NCI-H2107 (cell line): ENCODE measurements at places on chromosomes 6 and 20.

DNA sequence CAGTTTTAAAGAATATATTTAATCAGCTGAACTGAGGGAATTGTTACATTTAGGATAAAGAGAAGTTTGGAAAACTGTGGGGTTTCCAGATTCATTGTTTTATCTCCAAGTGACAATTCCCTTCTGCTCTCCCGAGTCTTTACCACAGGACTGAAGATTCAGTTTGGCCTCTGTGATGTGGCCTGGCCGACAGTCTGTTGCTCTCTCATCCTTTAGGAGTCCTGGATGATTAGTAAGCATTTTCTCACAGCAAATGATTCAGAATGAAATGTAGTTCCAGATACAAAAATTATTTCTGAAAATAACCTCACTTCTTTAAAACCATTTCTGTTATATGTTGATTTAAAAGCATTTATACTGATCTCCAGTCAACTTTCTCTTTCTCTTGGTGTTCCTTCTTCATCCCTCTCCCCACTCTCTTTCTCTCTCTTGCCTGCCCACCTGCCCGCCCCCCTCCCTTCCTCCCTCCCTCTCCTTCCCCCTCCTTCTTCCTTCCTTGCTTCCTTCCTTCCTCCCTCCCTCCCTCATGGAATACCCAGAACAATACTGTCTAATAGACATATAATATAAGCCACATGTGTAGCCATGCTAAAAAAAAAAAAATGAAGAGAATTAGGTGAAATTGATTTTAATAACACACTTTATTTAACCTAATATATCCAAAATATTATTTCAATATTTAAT is 254.9 kb downstream of the PRL start:
- DNase-seq = no peak

DNA sequence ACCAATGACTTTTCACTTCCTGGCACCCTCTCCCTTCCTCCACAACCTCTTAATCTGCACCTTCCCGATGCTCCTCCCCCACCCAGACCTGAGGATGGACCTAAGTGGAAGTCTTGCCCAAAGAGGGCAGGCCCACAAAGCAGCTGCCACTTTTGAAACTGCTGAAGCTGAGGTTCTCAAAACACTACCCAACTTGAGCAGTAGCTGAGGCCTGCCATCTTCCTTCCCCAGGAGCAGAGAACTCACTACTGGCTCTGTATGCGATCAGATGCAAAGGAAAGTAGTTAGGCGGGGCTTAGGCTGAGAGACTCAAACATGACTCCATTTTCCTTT is 1.5 kb downstream of the HM13 start:
- no peak for DNase-seq

GRCh38 chr6:132973514-132973993 is 159.2 kb downstream of the RPS12 start:
- DNase-seq = peak; percentile 15

DNA sequence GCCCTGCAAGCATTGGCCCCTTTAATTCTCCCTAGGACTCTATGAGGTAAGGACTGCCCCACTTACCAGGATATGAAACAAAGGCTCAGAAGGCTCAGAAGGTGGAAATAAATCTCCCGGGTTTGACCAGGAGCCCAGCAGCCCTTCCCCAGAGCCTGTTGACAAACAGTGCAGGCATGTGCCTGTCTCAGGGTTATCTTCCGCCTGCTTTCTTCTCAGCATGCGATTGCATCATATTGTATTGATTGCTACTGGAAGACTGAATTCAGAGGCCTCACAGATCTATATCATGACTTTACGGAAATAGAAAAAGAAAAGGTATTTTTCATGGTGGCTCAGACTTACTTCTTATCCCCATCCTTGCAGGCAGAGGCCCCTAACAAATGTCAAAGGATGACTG is 92.7 kb downstream of the PHACTR3 start:
- DNase-seq = no peak

GRCh38 chr20:1185790-1186334 is 1.1 kb upstream of the TMEM74B start:
- no peak for DNase-seq

GRCh38 chr6:129609635-129610034 is 100.3 kb downstream of the ARHGAP18 start:
- DNase-seq = no peak

GRCh38 chr6:108350528-108350927 is 55.7 kb downstream of the AFG1L start:
- DNase-seq = no peak

- DNase-seq = no peak
These were observed at the start of gene DLL1 for GRCh38 chr6:170290296-170291128. Gene DLL1, minus strand, starts transcription at chr6:170291078. Its CDS starts 939 bp downstream, at chr6:170290139.

DNA sequence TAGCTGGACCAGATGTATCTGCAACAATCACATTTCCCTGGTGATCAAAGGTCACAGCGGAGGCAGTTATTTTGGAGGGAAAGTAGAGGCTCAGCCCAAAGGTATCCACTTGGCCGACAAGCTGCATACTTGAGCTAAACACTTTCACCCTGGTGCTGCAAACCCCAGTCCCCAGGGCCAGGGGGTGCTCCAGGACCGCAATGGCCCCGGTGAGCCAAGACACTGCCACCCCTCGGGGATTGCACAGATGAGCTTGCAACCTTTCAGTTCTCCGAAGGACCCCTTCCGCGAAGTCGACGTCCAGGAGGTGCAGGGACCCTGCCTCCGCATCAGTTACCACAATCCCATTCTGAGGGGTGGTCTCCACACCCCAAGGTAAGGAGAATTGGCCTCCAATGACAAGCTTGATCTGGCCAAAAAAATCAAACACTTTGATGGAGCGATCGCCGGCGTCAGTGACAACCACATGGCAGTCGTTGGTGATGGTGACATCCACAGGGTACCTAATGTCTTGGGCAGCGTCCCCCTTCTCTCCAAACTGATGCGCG is 823 bp downstream of the NHLRC1 start:
- no peak for DNase-seq

GRCh38 chr6:153727885-153728284 is 311.2 kb upstream of the OPRM1 start:
- DNase-seq = no peak

DNA sequence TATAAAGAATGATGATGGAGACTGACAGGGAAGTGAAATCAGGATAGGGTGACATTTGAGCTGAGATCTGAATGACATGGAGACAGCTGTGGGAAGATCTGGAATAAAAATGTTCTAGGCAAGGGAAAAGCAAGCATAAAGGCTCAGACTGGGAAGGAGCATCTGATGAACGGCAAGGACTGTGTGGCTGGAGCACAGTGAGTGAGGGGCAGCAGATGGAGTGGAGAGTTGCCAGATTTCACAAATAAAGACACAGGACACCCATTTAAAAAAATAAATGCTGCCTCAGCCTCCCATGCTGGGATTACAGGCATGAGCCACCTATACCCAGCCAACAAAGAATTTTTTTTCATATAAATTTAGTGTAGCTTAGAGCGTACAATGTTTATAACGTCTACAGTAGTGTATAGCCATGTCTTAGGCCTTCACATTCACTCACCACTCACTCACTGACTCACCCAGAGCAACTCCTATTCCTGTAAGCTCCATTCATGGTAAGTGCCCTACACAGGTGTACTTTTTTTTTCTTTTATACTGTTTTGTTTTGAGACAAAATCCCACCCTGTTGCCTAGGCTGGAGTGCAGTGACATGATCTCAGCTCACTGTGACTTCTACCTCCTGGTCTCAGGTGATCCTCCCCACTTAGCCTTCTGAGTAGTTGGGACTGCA is 2.4 kb upstream of the ZBTB24 start:
- DNase-seq = no peak

GRCh38 chr6:17093686-17094085 is 8.2 kb upstream of the STMND1 start:
- no peak for DNase-seq

GRCh38 chr6:108741331-108741989 is 106.8 kb upstream of the ARMC2 start:
- no peak for DNase-seq

GRCh38 chr20:41571006-41571405 is 47.2 kb downstream of the CHD6 start:
- DNase-seq = no peak

GRCh38 chr20:50121858-50122271 is 8.9 kb upstream of the UBE2V1 start:
- DNase-seq = no peak

DNA sequence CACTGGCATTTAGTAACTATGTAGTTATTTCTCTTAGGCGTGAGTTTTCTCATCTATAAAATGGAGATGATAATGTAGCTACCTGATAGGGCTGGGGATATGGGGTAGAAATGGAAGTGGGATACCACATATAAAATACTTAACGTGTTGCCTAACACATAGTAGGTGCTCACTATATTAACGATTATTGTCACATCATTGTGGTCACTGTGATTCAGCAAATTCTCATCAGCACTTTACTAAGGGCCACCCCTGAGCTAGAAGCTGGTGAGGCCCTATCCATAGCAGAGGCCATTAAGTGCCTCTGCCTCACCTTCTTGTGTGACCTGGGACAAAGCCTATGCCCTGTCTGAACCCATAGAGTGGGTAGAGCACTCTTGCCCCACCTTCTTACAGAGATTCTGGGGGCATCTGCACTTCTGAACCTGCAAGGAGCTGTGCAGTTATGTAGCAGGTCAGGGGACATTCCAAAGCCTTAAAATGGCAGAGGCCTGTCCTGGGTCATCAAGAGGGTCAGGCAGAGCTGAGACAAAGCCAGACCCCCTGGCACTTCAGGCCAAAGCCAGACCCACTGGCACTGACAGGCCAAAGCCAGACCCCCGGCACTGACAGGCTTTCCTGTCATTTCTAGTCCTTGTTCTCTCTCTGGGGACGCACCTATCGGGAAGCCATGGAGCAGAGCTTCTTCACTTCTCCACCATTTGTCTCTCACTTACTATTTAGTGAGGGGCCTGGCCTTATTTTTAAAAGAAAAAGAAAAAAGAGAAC is 7.0 kb upstream of the RIMS4 start:
- DNase-seq = no peak

DNA sequence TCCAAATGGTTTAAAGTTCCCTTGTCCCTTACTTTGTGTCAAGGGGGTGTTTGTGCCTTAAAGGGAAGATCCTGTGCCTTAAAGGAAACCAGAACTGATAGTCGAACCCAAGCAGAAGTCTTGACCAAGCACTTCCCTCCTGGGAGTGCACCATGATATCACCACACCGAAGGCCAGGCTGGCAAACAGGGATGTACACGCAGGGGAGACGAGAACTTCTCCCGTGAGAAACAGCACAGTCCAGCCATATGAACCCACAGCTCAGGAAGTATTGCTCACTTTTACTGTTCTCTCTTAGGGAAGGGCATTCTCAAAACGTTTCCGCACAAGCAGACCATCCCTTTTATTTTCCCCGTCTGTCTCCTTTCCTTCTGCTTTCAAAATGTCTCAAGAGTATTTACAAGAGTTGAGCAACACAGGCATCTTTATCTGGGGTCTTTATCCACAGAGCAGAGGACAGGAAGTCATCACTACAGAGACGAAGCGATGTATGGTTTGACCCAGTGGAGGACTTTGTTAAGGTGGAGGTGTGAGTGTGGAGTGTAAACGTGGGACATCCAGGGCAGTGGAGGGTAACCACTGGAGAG is 12.8 kb upstream of the SERPINB1 start:
- no peak for DNase-seq

DNA sequence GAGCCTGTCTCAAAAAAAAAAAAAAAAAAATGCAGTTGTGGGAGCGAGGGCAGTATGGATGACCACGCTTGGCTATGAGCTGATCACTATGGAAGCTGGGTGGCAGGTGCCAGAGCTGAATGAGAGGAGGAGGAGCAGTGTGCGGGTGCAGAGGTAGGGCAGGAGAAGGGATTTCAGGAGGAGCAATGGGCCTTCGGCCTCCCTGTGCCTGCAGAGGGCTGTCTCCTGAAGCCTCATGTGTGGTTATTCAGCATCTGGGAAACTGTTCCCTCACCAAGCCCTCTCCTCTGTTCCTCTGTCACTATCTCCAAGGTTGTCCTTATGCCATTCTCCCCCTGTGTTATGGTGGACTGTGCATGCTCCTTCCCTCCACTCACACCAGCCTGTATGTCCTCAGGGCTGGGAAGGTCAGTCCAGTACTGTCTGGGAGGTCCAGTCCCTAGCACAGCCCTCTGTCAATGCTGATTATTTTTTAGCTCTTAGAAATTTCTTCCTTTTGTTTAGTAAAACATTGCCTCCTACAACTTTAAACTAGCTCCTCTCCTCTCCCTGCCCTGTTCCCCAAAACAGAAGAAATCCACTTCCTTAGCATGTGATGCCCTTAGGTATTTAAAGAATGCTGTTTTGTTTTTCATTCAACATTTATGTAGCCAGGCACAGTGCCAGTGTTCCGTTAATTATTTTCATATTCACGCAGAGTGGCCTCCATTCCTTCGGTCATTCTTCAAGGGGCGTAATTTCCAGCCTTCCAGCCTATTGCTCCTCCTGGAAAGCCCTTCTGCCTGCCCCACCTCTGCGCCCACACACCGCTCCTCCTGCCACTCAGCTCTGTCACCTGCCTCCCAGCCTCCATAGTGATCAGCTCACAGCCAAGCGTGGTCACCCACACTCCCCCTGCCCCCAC is 48.9 kb downstream of the CNBD2 start:
- no peak for DNase-seq

GRCh38 chr6:13760307-13761304 is 49.0 kb upstream of the RANBP9 start:
- DNase-seq = no peak

DNA sequence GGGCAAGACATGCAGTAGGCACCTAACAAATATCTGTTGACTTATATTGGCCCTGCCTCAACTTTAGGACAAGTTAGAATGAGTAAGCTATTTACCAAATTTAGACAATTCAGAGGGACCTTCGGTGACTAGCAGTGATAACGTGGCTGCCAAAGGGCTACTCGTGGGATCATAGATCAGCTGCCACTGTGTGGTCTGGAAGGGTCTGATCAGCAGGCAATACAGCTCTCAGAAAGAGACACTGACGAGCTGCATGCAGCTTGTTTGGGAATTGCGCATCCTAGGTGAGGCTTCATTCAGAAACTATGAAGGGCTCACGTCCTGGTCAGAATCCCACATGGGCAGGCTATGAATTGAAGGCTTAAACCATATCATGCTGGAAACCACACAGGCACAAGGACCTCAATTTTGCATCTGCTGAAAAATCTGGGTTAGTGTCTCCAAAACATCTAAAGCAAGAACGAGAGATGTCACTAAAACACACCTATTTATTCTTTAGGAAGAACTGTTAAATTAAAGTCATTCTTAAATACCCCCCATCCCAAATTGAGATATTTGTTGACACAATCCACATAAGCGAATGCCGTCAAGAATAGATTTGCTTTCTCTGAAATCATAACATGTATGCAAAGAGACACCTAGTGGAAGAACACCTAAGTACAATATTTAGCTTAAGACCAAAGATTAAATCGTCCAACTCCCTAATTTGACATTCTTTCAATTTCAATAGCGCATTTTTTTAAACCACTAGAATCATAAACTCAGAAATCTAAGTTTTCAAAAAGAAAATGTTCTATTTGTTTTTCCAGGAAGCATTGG is 79.6 kb downstream of the IPCEF1 start:
- peak; percentile 9 for DNase-seq

- no peak for DNase-seq
These were observed 70.8 kb downstream of the EYA4 start for GRCh38 chr6:133312006-133312405.

DNA sequence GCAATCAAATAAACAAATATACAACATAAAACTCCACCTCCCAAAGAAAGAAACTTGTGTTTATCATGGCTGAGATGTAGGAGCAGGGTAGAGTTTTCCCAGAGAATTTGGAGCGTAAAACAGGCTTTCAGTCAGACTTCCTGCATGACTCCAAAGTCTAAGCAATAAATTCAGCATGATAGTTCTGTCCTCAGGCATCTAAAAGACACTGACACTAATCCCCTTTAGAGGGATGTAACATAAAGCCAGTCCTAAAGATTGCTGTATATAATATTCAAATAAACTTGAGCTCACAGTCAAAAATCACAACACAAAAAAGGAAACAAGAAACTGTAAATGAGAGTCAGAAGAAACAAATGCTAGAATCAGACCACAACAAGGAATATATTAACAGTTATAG is 234.4 kb downstream of the CENPW start:
- no peak for DNase-seq
